ENCODE measurements at places on chromosomes 12 and 14.

DNA sequence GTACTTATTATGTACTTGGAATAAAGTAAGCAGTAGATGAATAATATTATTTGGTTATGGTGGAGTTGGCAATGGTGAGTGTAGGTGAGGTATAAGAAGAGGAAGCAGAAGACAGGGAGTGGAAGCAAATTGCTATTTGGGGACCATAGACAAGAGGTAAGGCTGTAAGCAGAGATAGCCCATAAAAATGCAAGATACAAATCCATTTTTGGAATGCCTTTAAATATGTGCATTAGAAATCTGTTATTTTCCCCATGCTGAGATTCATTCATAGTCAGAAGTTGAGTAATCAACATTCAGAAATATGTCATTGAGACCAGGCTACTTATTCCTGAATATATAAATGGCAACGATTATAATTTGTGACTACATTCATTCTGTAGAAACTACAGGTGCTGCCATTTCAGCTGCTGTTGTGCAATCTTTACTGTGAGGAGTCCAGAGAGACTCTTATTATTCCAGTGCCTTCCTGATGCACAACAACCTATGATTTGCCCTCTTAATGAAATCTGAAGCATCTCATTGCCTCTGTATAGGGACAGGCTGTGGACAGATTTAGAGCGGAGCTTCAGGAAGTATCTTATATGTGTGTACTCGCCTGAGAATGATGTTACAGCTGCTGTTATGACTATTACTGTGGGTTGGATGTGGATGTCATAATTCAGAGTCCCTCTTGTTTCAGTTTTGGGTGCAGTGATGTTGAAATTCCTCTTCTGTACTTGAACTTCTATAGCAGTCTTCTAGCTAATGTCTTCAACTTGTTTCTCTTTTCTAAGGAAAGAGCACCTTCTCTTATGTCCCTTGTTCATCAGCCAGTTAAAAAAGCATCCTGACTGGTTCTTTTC is 173.8 kb downstream of the NAV3 start:
- DNase-seq = no peak

DNA sequence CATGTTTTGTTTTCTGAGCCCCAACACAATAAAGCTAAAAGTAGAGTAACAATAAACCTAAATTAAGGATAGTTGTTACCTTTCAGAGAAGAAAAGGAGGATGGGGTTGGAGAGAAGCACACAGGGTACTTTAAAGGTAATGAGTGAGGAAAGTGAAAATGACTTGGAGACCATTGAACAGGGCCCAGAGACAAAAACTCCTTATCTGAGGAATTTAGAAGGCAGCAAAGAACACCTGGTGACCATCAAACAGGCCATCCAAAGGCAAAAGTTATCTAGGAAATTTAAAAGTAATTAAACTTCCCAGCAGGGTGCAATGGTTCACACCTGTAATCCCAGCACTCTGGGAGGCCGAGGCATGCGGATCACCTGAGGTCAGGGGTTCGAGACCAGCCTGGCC is 39.0 kb upstream of the CEP83 start:
- DNase-seq = no peak

- no peak for DNase-seq
These were observed 380.4 kb upstream of the DDHD1 start for GRCh38 chr14:53533384-53533970.

GRCh38 chr14:72677664-72678063 is 216.2 kb downstream of the DPF3 start:
- DNase-seq = no peak

GRCh38 chr14:104725772-104726548 is 1.9 kb downstream of the ADSS1 start:
- no peak for DNase-seq

DNA sequence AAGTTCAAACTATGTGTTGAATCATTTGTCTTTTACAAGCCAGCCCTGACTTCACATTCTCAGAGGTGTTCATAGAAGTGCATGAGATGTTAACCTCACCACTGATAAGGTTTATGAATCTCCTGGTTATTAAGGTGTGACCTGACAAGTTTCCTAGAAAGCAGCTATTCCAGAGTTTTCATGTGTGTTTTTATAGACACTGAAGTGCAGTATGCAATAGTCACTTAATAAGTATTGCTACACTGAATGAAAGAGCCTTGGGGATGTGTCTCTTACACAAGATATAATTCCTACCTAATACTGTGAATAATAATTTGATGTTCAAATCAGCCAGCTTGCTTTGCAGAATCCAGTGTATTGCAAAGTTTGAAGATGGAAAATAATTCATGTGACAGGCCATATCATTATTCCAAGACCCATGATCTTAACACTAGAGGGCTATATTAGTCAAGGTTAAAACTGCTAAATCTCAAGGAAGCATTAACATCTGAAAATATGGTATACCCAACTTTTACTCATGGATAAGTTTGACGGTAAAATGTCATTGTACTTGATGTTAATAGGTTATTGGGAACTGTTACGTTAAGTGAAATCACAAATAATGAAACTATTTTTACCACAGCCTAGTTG is 13.0 kb downstream of the SLC25A3 start:
- no peak for DNase-seq

DNA sequence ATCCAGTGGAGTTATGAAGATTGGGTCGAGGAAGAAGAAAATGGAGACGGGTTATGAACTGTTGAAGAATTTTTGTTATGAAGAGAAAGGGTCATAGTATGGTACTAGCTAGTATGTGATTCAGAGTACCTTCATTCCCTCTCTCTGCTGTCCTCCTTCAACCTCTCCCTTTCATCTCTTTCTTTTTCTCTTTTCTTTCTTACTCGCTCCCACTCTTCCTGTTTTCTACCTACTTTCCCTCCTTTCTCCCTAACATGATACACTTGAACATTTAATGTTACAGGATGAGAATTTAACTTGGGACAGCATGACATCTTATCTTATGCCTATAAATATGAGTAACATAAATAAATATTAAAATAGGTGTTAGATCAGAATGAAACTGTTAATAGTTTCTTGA is 112.9 kb downstream of the CCDC91 start:
- DNase-seq = no peak

GRCh38 chr14:68696721-68697495 is 96.0 kb downstream of the ZFP36L1 start:
- no peak for DNase-seq

DNA sequence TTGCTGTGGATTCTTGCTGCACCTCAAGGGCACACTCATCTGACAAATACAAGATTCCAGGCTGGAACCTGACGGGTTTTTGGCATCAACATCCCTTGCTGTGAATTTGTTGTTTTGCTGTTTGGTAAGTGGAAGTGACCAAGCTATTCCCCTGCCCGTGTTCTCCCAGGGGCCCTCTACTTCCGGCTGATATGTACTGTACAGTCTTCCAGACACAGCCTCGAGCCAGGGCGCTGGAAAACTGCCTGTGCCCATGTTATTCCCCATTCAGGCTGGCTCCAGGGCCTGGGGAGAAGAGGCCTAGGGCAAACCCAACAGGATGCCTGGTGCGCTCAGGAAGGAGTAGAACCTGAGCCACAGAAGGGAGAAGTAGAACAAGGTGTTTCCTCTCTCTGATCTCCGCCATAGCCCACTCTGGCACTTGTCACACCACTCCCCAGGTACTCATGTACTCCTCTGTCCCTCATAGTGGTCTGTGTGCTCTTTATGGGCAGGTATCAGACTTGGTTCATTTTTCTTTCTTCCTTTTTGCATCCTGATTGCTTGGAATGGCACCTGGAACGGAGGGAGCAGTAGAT is 67.8 kb upstream of the LTA4H start:
- no peak for DNase-seq

- DNase-seq = no peak
These were observed 161.0 kb upstream of the FKBP4 start for GRCh38 chr12:2633825-2634200.
